Mammary microvascular endothelial cell (primary cell): ENCODE measurements at places on chromosomes 3 and 15. TPM values are rescaled to one million over a fixed set of nuclear protein-coding genes. Genes with fewer than 3 reads are reported as not detected.

Gene ZNF860
- 0.89 and 1.6 TPM in 2 replicates for total RNA-seq

Gene CHRFAM7A
- 0.10 TPM in 1 of 2 replicates, not detected in the other for total RNA-seq

Gene CHRNA3
- total RNA-seq = not detected in 2 replicates

Gene RBP2
- total RNA-seq = not detected in 2 replicates

Gene AADACL2
- not detected in 2 replicates for total RNA-seq

Gene FRMD5
- total RNA-seq = 0.47 and 0.54 TPM in 2 replicates

Gene ROBO1
- 2.6 and 4.1 TPM in 2 replicates for total RNA-seq

Gene AGBL1
- not detected in 2 replicates for total RNA-seq

Gene CYP19A1
- not detected in 2 replicates for total RNA-seq

Gene SYNPR
- not detected in 2 replicates for total RNA-seq

Gene SCN5A
- 5.5 and 8.4 TPM in 2 replicates for total RNA-seq

Gene ZIC1
- total RNA-seq = not detected in 2 replicates

Gene CPEB1
- not detected in 2 replicates for total RNA-seq
